ENCODE measurements at places on chromosomes 13 and 19.

DNA sequence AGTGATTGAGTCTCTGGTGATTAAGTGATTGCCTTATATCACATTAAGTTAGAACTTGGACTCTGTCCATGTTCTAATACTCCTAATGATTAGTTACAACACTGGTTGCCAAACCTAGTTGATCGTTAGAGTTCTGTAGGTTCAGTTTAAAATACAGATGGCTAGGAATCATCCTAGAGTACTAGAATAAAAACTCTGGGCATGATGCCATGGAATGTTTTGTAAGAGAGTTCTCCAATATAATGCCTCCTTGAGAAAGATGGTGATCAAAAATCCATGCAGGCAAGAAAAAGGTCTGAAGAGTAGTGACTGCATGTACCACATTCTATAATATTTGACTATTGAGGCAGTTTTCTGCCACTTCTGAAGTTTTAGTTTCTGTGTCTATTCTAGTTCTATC is 176.3 kb downstream of the GPC5 start:
- no peak overlapping the region for H3K27ac ChIP-seq
- no peak overlapping the region for H3K4me3 ChIP-seq
- no peaks in the 10 kb centered on the region for H3K36me3 ChIP-seq
- H3K4me1 ChIP-seq = no peaks in the 10 kb centered on the region
- no peaks in the 10 kb centered on the region for H3K27me3 ChIP-seq
- DNase-seq = no peak

- H3K4me3 ChIP-seq = no peak overlapping the region
- no peak for DNase-seq
- no peaks in the 10 kb centered on the region for H3K4me1 ChIP-seq
- H3K27ac ChIP-seq = no peak overlapping the region
- no peaks in the 10 kb centered on the region for H3K27me3 ChIP-seq
These were observed 72.3 kb downstream of the C1QTNF9 start for GRCh38 chr13:24381541-24382265.

- no peaks in the 10 kb centered on the region for H3K36me3 ChIP-seq
- no peak overlapping the region for H3K27ac ChIP-seq
- DNase-seq = no peak
- no peak overlapping the region for H3K4me3 ChIP-seq
- H3K4me1 ChIP-seq = peaks cover 12% of the 10 kb centered on the region
These were observed 266.4 kb upstream of the NBEA start for GRCh38 chr13:34675626-34676025.

DNA sequence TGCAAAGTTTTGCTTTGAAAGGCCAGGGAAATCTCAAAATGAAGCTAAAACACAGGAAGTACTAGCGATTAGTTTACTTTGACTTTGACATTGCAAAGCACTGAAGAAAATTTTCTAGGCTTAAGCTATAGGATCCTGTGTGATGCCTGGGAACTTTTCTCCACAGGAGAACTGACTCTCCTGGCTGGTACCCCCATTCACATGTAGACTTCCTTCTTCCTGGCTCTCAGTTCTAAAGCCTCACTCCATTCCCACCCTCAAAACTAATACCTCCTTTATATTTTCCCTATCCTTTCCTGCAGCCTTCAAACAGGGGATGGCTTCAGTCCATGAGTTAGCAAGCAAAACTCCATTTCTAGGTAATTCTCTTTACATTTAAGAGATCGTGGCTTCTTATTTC is 189.5 kb downstream of the SLITRK1 start:
- no peaks in the 10 kb centered on the region for H3K4me1 ChIP-seq
- no peak overlapping the region for H3K27ac ChIP-seq
- no peak for DNase-seq
- no peak overlapping the region for H3K4me3 ChIP-seq

GRCh38 chr19:51131780-51132680 is 7.3 kb downstream of the SIGLEC9 start:
- H3K27me3 ChIP-seq = no peaks in the 10 kb centered on the region
- no peak overlapping the region for H3K27ac ChIP-seq
- DNase-seq = no peak
- no peak overlapping the region for H3K4me3 ChIP-seq
